ENCODE measurements at places on chromosomes 6 and 20.

- no peak for DNase-seq
Observed at GRCh38 chr6:130997061-130997753, 65.8 kb downstream of the EPB41L2 start.

- DNase-seq: no peak
Observed at GRCh38 chr6:166726201-166726600, 99.2 kb upstream of the RPS6KA2 start.

- DNase-seq: no peak
Observed at GRCh38 chr6:94254689-94255088, 835.3 kb upstream of the EPHA7 start.

- DNase-seq: no peak
Observed at GRCh38 chr20:7859356-7859802, 80.9 kb downstream of the HAO1 start.

DNA sequence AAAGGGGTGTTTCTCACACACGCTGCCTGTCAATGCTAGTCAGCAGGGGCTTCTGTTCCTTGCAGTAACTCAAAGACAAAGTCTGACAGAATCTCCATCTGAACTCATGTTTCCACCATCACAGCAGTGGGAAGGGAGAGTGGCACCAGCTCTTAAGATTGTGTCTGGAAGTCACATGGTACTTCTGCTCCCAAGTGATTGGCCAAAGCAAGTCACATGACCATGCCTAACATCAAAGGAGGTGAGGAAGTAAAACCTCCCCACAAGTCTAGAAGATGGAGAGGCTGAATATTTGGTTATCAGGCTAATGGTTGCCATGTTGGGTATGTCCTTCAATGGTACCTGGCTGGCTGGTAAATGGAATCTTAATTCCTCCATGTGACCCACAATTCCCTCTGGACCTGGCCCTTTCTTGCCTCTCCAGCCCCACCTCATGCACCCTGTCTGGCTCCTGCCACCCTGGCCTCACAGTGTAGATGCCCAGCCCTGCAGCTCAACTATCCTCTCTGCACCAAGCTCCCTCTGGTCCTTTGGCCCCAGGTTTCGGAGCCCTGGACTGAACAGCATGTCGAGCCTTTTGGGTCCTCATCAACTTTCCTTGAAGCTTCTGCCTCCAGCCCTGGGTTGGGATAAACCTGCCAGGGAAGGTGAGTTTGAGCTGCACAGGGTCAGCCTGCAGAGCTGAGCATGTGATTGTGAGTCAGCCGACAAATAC lies 51.0 kb upstream of the PMEPA1 start:
- no peak for DNase-seq

GRCh38 chr20:38805958-38806854 lies 709 bp downstream of the PPP1R16B start:
- DNase-seq: no peak

DNA sequence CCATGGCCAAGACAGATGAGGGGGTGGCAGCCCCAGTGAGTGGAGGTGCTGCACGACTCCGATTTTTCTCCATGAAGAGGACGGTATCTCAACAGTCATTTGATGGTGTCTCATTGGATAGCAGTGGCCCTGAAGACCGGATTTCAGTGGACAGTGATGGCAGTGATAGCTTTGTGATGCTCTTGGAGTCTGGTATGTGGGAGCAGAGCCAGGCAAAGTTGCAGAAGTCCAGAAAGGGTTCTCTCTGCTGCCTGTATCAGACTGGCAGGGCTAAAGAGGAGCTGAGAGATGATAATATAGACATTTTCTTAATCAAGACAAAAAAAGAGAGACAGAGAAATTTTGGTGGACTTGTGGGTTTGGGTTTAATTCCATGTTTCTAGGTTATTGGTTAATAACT lies 23.8 kb downstream of the TAF11 start:
- no peak for DNase-seq

DNA sequence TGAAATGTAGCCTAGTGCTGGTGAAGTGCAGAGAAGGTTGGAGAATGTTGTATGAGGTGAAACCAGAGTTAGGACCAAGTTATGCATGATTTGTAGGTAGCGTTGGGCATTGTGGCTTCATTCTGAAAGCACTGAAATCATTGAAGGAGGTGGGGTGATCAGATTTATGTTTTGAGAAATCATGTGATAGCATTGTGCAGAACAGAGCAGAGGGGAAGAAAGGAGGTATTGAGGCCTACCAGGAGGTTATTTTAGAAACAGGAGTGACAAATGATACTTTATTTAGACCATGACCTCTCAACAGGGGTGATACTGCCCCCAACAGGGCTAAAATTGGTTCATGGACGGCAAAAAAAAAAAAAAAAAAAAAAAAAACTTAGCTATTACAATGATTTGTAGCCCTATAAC lies 15.6 kb upstream of the HMGN3 start:
- no peak for DNase-seq

- DNase-seq: no peak
Observed at GRCh38 chr6:16901782-16902181, 140.5 kb upstream of the ATXN1 start.

DNA sequence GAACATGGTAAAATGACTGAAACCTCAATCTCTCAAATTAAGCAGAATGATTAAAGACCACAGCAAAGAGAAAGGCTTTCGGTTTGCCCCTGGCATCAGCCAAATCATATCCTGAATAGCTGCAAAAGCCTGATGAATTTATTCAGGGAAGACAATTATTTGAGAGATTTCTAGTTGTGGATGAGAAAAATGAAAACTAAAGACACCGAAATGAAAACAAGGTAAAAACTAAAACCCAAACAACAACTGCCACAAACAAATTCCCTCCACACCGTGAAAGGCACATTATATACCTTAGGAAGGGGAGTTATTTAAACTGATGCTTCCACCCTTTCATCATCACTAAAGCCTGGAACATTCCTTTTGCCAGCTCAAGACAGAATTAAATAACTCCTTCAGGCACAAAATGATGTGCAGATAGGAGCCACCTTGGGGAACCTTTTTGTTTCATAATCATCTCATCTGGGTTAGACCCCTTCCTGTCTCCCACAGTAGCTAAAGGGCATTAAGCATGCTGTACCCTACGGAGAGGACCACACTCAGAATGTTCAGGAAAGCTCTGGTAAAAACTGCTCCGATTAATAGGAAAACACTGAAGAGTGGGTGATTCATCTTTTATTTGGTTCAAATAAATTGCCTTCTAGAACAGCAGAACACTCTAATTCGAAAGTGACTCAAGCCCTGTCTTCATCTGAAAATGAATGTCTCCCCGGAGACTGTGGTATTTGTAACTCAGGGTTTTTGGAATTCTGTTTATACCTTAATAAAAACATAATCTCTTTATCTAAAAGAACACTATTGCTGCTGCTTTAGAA lies 9.1 kb upstream of the ANKRD60 start:
- DNase-seq: no peak

DNA sequence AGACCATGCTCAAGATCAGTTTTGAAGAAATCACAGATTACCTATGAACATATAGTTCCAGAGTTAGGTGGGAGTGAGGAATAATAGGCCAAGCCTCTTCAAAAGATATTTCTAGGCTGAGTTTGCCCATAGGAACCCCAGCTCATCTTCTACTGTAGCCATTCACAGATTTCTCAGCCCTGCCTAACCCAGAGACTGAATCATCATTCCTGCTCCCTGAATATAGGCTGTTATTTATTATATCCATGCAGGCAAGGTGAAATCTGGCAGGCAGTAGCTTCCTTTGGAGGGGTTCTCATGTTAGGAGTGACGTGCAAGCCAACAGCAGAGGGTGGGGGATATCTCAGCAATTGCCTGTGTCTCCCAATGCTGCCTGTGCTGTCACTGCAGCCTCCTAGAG lies 25.6 kb upstream of the ADGRF4 start:
- no peak for DNase-seq

DNA sequence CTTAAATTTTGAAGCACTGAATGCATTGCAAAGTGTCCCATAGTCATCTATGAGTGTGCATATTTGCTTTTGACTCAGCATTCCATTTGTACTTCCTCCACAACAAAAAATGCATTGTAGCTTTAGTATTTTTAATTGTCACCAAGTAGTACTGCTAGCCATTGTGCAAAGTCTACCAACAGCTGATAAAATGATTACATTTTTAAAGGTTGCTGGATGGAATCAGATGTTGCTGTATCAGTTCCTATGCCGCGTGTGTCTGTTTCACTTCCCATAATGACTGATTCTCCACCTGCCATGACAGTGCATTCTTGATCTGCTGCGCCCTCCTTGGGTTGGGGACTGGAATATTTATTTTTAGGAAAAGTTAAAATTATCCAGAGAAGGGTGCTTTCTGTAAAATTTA lies 41.2 kb downstream of the SLX4IP start:
- DNase-seq: no peak

DNA sequence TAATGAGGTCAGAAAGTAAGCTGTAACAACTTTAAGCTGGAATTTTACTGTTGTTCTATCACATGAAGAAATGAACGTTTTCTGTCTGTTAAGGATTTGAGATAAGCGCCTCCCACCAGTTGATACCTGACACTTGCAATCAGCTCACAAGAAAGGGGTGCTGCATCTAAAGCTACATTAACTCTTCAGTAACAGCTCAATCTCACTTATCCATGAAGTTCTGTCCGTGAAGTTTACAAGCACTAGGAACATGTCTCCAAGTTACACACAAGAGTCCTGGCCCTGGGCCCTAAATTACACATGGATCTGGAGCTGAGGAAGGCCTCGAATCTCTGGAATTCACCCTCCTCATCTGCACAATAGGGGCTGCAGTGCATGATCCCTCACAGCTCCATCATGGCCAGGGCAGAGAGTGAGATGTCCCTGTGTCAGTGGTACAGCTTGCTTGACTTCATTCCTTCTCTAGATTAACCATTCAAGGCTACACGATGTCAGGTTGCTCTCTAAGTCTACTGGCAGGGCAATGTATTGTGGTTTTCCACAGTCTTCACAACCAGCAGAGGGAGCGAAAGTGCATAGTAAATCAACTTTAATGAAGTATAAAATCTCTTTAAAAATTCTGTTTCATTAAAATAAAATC lies 182.4 kb upstream of the MCHR2 start:
- DNase-seq: no peak

Measured in ovary (tissue), 10 donors.